Fibroblast of skin of right biceps (primary cell): ENCODE measurements at places on chromosomes 11 and 22.

DNA sequence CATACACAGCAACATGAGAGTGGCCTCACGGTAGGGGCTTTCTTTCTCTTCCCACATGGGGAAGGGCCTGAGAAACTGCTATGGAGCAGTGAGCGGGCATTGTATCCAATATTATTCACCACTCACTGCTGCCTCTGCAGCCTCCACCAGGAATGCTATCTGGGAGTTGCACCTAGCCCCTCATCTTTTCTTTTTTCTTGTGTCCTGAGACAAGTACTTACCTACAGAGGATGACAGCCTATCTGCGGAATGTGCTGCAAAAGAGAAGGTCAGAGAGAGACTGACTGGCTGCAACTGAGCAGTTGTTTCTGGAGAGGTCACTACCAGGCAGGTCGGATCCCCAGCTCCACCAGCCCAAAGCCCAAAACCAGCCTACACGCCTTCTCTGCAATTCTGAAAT, 52.1 kb upstream of the HTATIP2 start:
- no peak for DNase-seq

DNA sequence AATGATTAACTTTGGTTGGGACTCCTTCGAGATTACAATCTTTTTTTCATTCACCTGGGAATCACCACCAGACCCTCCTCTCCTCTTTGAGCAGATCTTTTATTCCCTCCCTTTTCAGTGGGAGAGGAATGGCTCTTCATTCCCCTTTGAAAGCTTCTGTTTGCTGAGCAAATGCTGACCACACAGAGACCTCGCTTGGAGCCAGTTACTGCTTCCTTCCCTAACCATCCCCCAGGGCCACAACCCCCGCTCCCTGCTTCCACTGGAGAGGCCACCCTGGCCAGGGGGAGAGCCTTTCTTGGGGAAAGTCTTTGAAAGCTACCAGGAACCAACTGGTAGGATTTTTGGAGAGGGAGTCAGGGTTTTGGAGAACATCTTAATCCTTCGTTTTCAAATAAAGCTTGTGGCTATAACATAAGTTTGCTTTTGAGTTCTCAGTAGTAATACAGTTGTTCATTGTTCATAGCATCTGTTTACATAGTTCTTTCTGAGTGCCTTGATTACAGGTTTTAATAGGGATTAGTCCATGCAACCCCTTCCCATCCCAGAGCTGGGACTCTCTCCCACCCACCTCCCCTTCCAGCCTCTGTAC, 138.4 kb downstream of the DBX1 start:
- DNase-seq = no peak

- no peak for DNase-seq
These were observed 287.6 kb downstream of the CASP12 start for GRCh38 chr11:104610635-104611034.

- no peak for DNase-seq
These were observed 68.9 kb downstream of the BMAL1 start for GRCh38 chr11:13346470-13346869.

GRCh38 chr11:76891793-76892192, 31.1 kb downstream of the ACER3 start:
- DNase-seq = no peak

- DNase-seq = peak; percentile 74
These were observed 797 bp downstream of the THY1 start for GRCh38 chr11:119421941-119422808.

- no peak for DNase-seq
These were observed 8.7 kb upstream of the B4GALNT4 start for GRCh38 chr11:360326-361280.

GRCh38 chr11:46951864-46952263, 15.3 kb downstream of the CSTPP1 start:
- peak; percentile 10 for DNase-seq

GRCh38 chr11:911031-911889, 650 bp upstream of the CHID1 start:
- DNase-seq = peak; percentile 82

GRCh38 chr22:50102946-50103345, 13.1 kb downstream of the MOV10L1 start:
- no peak for DNase-seq

DNA sequence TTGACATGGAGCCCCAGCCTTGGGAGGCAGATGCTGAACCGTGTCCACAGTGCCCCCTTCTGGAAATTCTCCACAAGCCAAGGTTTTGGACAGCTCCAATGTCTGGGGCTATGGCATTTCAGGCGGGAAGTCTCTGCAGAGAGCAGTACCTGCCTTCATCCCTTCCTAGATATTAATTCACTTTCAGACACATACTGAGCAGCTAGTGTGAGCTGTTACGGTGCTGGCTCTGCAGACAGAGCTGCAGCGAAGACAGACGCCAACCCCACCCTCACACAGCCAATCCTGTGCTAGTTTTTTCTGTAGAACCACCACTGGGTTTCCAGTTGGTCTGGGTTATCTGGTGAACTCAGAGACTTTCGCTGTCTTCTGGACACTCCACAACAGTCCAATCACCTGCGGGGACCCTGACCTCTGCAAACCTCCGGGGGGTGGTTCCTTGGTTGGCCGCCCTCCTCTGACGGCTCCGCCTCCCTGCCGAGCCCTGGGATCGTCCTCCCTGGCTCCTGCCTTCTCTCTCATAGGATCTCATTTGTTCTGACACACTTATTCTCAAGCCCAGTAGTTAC, 9.1 kb downstream of the LMF2 start:
- peak; percentile 55 for DNase-seq

- no peak for DNase-seq
These were observed 200.0 kb downstream of the TBC1D22A start for GRCh38 chr22:46962406-46962805.

GRCh38 chr22:50640857-50641647, 13.1 kb upstream of the ARSA start:
- DNase-seq = no peak

GRCh38 chr11:17145972-17146371, 61.8 kb downstream of the PIK3C2A start:
- DNase-seq = no peak

- DNase-seq = peak; percentile 72
These were observed 23.9 kb upstream of the PANX2 start for GRCh38 chr22:50146439-50147238.

DNA sequence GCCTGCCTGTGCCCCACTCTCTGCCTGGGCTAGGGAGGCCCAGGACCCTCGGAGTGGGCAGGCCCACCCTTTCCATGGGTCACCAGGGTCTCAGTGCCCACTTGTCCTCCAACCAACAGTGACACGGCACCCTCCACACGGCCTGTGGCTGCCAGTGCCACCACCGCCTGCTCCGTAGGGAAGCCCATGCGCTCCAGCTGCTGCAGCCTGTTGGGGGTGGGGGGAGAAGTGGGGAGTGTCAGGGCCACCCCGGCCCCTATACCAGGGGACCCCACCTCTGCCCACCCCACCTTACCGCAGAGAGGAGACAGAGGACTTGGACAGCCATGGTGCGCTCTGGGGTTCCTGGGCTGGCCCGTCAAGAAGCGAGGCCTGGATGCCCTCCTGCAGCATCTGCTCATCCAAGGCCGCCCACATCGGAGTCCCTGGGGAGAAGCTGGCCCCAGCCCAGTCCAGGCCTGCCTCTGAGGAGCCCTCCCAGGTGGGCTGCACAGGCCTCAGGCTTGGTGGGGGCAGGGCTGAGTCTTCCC, 7.7 kb downstream of the RHBDD3 start:
- DNase-seq = no peak
